ENCODE measurements at places on chromosomes 1 and 21. TPM values are rescaled to one million over a fixed set of nuclear protein-coding genes. Genes with fewer than 3 reads are reported as not detected.

LRRN2 gene
- total RNA-seq = 1.3 TPM

OR10J1 gene
- not detected for total RNA-seq

TDRD5 gene
- 0.18 TPM for total RNA-seq

BNIPL gene
- total RNA-seq = 8.6 TPM

CRYBG2 gene
- total RNA-seq = 0.37 TPM

CAMTA1 gene
- 48.1 TPM for total RNA-seq

CR1 gene
- 22.0 TPM for total RNA-seq

SMPDL3B gene
- 16.5 TPM for total RNA-seq

- no peak for DNase-seq
Observed at GRCh38 chr1:29579821-29580425, 343.6 kb downstream of the PTPRU start.

- DNase-seq = no peak
Observed at GRCh38 chr1:13756557-13757315, 56.7 kb downstream of the PRDM2 start.

- DNase-seq = no peak
Observed at GRCh38 chr1:204802401-204803175, 68.1 kb upstream of the NFASC start.

GRCh38 chr1:74468982-74469603, 43.3 kb downstream of the LRRC53 start:
- DNase-seq = peak; percentile 56

DNA sequence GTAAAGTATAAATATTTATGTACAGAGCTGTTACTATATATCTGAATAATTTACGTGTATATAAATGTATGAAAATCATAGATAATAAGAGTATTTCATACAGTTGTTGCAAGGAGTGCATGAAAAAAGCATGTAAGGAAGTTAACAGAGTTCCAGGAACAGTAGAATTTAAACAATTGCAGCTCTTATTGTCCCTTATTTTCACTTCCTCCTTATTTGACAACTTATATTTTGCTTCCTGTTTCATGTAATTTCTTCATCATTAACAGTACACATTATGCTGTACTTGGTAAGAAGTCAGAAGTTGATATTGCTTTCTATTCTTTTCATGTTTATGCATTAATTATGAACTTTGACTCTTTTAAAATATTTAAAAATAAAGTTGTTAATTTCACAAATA, 681.5 kb downstream of the LRRIQ3 start:
- DNase-seq = no peak

- no peak for DNase-seq
Observed at GRCh38 chr1:205760606-205761005, 10.6 kb upstream of the NUCKS1 start.

- no peak for DNase-seq
Observed at GRCh38 chr1:6897138-6897537, 111.9 kb downstream of the CAMTA1 start.

DNA sequence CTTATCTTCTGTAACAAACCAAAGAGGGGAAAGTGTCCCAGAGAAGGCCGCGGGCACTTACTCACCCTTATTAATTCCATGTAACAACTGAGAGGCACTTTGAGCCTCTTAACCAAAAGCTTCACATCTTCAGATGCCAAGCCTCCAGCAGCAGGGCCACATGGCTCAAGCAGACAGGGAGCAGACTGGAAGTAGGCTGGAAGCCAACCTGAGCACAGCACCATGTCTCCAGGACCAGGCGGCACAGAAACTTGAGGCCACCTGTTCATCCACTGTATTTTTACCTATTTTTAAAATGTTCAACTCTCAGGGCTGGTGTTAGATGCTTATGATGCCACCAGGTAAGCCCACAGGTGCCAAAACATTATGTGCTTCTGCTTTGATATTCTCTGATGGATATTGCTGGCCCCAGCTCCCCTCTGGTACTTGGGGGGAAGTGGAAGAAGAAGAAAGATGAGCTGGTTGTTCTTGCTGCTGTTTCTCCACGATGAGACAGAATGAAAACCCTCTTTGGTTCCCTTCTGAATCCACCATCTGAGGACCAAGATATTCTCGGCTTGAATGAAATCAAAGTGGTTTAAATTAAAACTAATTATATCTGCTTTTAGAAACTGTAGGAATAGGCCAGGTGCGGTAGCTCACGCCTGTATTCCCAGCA, 30.6 kb upstream of the SDE2 start:
- DNase-seq = no peak

DNA sequence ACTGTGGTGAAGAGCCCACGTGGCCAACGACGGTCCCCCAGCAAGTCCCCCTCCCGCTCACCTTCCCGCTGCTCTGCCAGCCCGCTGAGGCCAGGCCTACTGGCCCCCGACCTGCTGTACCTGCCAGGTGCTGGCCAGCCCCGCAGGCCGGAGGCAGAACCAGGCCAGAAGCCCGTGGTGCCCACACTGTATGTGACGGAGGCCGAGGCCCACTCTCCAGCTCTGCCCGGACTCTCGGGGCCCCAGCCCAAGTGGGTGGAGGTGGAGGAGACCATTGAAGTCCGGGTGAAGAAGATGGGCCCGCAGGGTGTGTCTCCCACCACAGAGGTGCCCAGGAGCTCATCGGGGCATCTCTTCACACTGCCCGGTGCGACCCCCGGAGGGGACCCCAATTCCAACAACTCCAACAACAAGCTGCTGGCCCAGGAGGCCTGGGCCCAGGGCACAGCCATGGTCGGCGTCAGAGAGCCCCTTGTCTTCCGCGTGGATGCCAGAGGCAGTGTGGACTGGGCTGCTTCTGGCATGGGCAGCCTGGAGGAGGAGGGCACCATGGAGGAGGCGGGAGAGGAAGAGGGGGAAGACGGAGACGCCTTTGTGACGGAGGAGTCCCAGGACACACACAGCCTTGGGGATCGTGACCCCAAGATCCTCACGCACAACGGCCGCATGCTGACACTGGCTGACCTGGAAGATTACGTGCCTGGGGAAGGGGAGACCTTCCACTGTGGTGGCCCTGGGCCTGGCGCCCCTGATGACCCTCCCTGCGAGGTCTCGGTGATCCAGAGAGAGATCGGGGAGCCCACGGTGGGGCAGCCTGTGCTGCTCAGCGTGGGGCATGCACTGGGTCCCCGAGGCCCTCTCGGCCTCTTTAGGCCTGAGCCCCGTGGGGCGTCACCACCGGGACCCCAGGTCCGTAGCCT, 46.8 kb downstream of the TRIM11 start:
- DNase-seq = no peak

DNA sequence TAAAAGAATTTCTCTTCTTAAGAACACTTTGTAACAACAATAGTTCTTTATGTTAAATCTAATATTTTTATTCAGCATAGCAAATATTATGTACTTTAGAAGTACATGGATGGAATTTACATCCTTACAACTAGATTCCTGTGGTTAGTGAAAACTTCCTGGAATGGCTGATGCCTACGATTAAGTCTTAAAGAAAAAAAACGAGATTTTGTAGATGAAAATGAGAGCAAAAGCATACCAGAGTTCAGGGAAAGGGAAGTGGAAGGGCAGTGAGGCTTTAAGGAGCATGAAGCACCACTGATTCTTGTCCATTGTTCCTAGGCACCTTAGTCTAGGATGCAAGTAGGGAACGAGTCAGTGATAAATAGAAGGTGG, 26.7 kb downstream of the CFH start:
- peak; percentile 29 for DNase-seq

DNA sequence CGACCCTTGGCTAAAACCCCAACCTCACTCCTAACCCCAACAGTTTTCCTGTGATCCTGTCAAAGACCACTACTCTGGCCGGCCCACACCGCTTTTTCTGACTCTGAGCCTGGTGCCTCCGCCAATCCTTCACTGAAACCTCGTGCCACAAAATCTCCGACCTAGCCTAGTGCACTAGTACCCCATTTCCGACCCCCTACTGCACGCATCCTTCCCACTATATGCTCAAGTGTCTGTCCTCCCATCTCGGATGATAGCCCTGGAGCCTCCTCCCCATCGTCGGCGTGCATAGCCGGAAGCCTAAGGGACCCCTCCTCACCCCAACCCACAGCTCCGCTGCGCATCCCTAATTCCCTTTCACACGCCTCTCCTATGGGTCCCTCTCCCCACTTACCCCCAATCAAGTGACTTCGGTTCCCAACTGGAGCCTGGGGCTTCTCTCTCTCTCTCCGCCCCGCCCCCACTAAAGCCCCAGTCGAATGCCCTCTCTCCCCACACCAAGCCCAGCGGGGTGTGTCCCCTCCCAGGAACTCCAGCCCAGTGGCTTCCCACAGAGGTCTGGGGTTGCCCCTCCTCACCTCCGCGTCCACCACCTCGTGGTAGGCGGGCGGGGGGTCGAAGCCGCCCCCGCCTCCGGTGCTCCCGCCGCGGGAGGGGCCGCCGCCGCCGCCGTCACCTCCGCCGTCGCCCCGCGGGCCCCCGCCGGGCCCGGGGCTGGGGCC, 791 bp downstream of the USP24 start:
- DNase-seq = peak; percentile 47

GRCh38 chr1:163230827-163231226, 28.1 kb upstream of the RGS5 start:
- DNase-seq = no peak

- no peak for DNase-seq
Observed at GRCh38 chr21:28224191-28224726, 768.4 kb downstream of the LTN1 start.

DNA sequence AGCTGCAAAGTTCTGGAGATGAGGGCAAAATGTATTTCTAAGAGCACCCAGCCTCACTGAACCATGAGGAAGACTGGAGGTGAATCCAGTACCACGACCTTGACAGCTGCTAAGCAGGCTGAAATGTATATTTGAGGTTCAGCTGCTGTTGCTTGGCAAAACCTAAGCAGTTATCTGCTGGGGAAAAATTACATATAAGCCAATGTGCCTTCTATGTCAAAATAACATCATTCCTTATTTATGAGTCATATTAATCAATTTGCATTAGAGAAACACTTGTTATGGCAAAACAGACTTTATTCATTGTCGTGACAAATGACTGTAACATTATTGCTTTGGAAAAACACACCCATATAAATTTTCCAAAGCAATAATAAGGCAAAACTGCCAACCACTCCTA, 560.5 kb upstream of the NR5A2 start:
- no peak for DNase-seq

GRCh38 chr1:23489842-23490241, 5.9 kb upstream of the ASAP3 start:
- no peak for DNase-seq

DNA sequence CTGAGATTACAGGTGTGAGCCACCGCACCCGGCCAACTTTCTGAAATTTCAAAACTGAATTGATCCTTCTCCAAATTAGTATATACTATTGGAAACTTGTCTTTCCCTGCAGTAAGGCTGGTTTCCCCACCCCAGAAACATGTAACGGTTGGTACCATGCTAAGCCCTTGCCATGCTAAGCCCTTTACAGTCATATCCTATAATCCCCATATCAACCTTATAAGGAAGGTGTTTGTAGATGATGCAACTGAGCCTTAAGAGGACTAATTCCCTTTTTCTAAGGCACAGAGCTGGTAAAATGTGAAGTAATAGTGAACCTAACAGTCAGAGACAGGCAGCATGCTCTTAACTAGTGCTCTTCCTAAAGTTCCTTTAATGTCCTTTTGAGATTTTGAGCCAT, 413.7 kb downstream of the DISC1 start:
- DNase-seq = no peak

DNA sequence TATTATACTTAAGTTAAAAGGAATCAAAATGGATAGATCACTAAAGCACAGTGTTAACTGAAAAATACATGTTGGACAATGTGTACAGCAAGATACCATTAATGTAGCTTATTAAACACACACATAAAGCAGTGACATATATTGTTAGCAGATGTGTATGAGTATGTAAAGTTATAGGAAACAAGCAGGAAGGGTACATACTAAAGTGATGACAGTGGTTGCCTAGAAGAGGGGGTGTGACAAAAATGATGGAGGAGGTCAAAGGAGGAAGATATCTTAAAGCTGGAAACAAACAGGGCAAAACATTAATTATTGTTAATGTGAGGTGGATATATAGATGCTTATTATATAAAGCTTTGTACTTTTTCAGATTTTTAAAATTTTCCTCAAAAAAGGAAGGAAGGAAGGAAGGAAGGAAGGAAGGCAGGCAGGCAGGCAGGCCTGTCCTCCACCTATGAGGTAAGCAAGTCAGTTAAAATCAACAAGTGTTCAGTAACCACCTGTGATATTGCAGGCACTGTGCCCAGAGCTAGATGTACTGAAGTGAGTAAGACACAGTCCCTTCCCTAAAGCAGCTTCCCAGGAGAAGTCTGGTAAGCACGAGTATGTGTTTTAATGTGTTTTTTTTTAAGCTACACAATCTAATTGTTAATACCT, 252.9 kb upstream of the NR5A2 start:
- DNase-seq = no peak

DNA sequence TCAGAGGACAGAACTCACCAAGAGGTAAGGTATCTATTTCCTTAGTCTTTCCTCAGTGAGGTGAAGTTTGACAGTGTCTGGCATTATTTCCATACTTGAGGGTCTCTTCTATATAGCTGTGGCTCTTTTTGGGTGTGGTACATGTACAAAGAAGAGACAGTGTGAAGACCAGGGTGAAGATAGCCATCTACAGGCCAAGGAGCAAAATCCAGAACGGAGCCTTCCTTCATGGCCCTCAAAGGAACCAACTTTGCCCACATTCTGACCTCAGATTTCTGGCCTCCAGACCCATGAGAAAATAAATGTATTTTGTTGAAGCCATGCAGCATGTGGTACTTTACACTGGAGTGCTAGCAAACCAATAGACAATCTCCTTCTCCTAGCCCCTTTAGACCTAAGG, 858.5 kb upstream of the B3GALT2 start:
- no peak for DNase-seq

- DNase-seq = peak; percentile 69
Observed at GRCh38 chr1:27787895-27788294, 14.9 kb downstream of the STX12 start.

DNA sequence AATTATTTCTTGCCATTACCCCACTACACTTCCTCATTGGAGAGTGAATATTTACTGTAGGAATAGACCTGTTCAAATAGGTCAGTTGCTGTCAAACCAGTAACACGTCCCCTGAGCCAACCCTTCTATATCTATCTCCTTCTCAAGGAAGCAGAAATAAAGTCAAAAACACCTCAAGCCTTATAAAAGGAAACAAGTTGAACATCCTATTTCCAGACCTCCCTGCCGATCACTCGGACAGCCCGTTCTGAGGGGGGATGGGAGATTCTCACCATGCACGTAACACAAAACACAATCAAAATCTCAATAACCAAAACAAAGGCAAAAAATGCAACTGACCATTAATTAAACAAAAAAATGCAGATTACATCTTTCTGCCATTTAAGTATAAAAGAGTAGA, 121.5 kb upstream of the KRTAP19-8 start:
- no peak for DNase-seq

- DNase-seq = no peak
Observed at GRCh38 chr1:27227765-27228164, 6.7 kb upstream of the WDTC1 start.

Measured in lung (tissue), 17 donors.